ENCODE measurements at places on chromosomes 7 and 10. TPM values are rescaled to one million over a fixed set of nuclear protein-coding genes. Genes with fewer than 3 reads are reported as not detected.

DNA sequence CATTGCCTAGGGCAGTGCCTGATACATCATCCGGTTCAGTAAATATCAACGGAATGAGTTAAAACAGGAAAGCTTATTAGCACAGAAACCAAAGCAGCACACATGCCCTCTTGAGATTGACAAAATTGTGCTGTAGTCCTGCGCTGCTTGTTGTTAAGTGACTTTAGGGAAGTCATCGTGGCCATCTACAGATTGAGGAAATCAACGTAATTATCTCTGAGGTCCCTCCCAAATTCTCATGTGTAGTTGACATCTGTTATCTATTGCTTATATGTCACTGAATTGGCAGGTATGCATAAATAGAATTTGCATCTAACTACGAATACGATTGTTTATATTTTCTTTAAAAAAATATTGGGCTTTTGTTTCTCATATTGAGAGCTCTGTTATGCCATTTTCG is 3.5 kb upstream of the GNB2 start:
- DNase-seq: no peak

- no peak for DNase-seq
Measured at GRCh38 chr10:93938140-93938539, 44.4 kb downstream of the SLC35G1 start.

The TRUB1 gene
- total RNA-seq: 7.9 TPM

The PRKCQ gene
- total RNA-seq: 0.39 TPM

DNA sequence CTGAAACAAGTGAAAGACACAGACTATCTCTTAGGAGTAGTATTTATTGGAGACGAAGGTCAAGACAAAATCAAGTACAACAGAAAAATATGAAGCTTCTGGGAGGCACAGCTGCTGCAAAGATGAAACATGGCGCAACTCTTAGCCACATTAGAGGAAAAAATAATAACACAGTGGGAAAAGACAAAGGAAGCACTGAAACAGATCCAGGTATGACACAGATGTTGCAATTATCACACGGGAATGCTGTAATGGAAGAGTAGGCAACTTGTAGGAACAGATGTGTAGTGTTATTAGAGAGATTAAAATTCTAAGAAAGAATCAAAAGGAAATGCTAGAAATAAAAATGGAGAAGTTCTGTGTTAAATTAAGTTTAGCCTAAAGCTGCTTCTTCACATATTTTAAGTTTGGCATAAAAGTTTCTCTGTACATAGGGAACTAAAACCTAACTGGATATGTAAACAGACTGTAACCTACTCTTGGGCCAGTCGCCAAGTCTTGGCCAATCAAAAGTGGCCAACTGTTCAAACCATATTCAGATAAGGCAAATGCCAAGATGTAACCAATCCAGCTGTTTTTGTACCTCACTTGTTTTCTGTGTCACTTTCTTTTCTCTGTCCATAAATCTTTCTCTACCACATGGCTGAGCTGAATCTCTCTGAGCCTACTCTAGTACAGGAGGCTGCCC is 1132.0 kb upstream of the LRRTM3 start:
- DNase-seq: no peak

GRCh38 chr7:108246227-108246837 is 116.2 kb upstream of the LAMB4 start:
- no peak for DNase-seq

- no peak for DNase-seq
Measured at GRCh38 chr7:118006979-118007378, 133.7 kb upstream of the CTTNBP2 start.

- no peak for DNase-seq
Measured at GRCh38 chr10:75723319-75723980, 292.0 kb downstream of the LRMDA start.

The FXYD4 gene
- not detected for total RNA-seq

The EGFR gene
- total RNA-seq: 13.5 TPM

GRCh38 chr10:3848775-3849635 is 64.0 kb upstream of the KLF6 start:
- no peak for DNase-seq

The ASNS gene
- total RNA-seq: 18.0 TPM

The ITGB1 gene
- 584 TPM for total RNA-seq

DNA sequence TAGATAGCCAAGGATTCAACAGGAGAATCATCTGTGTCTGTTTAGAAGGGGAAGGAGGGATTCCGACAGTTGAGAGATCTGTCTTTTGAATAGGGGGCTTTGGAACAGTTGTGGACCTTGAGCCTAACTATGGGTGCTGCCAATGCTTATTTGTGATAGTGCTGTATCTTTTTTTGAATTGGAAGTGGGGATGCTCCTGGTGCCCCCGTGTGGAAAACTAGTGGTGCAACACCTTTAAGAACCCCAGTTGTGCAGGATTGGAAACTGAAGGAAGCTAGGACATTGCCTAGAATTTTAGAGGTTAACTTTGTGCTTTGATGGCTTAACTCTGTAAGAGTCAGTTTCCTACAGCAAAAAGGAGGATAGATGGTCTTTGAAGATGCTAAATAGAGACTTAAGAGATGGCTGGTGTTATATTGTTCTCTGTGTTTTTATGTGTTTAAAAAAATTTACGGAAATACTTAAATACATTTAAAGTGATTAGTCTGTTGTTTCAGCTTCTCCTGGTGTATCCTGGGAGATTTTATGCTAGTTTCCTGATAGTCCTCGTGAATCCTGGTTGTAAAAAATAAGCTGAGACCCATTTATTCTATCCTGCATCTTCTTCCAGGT is 69.3 kb downstream of the AP3M1 start:
- DNase-seq: no peak

DNA sequence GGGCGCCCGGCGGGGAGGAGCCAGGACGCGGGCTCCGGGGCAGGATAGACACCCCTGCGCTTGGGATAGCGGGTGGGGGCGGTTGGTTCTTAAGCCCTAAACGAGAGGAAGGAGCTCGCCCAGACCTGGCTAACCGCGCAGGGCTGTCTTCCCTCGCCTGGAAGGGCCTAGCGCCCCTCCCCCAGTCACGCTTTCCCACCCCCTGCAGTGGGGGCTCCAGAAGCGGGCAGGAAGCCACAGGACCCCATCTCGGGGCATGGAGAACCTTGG is 6.5 kb downstream of the SHH start:
- DNase-seq: no peak
